ENCODE measurements at places on chromosomes 1 and 21. TPM values are rescaled to one million over a fixed set of nuclear protein-coding genes. Genes with fewer than 3 reads are reported as not detected.

Gene SLC9C2
- not detected for total RNA-seq

Gene S100A9
- total RNA-seq: 95.4 TPM

- no peaks in the 10 kb centered on the region for H3K4me1 ChIP-seq
- no peak for DNase-seq
- H3K4me3 ChIP-seq: no peak overlapping the region
Observed at GRCh38 chr1:195030793-195031192, 1577.4 kb downstream of the KCNT2 start.

DNA sequence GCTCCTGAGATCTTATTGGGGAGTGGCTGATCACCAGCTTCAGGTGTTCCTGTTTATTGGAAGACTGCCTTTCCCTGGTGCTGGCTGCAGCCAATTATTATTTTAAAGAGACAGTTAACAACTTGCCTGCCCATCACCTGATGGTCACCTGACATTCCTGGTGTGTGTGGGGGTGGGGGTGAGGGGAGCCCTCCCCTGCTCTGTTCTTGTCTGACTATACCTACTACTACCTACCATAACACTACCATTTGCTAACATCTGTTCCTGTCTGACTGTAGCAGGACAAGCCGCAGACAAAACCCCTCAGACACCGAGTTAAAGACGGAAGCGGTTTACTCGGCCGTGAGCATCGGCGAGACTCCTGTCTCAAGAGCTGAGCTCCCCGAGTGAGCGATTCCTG lies 54.9 kb upstream of the NBPF3 start:
- H3K36me3 ChIP-seq: no peaks in the 10 kb centered on the region
- H3K27me3 ChIP-seq: peaks cover 5% of the 10 kb centered on the region
- no peak overlapping the region for H3K4me3 ChIP-seq

GRCh38 chr1:153556348-153556747 lies 7.3 kb upstream of the S100A3 start:
- no peaks in the 10 kb centered on the region for H3K27me3 ChIP-seq
- H3K36me3 ChIP-seq: no peaks in the 10 kb centered on the region
- H3K4me3 ChIP-seq: no peak overlapping the region

DNA sequence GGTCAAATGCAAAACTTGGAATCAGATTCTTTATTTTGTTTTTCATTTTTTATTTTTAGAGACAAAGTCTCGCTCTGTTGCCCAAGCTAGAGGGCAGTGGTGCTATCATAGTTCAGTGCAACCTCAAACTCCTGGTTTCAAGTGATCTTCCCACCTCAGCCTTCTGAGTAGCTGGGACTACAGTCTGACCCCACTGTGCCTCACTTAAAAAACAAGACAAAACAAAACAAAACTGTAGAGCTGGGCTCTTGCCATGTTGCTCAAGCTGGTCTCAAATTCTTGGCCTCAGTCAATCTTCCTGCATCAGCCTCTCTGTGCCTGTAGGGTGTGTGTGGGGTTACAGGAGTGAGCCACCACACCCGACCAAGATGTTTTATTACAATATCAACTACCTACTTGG lies 396.0 kb upstream of the USP24 start:
- H3K27me3 ChIP-seq: no peaks in the 10 kb centered on the region
- H3K4me3 ChIP-seq: no peak overlapping the region
- no peaks in the 10 kb centered on the region for H3K36me3 ChIP-seq
- H3K27ac ChIP-seq: no peak overlapping the region
- no peak for DNase-seq

Gene RGL1
- 10.6 TPM for total RNA-seq

DNA sequence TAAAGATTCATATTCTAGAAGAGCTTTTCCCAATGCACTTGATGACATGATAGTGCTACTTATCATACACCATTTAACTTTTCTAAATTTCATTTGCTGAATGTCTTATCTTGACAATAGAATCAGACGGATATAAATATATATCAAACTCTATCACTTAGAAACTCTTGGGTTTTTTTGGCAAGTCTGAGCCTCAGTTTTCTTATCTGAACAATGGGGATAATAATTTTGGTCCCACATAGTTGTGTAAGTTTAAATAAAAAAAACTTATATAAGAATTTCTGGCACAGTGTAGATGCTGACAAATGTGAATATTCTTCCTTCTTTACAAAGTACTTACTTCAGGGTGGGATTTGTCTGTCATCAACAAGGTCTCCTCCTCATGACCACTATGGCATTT lies 21.5 kb upstream of the LEPR start:
- no peaks in the 10 kb centered on the region for H3K4me1 ChIP-seq
- no peak overlapping the region for H3K4me3 ChIP-seq

- H3K36me3 ChIP-seq: no peaks in the 10 kb centered on the region
- no peak overlapping the region for H3K27ac ChIP-seq
- H3K4me1 ChIP-seq: no peaks in the 10 kb centered on the region
- DNase-seq: no peak
Observed at GRCh38 chr21:31317688-31318087, 26.4 kb downstream of the TIAM1 start.

- no peak overlapping the region for H3K4me3 ChIP-seq
- no peak overlapping the region for H3K27ac ChIP-seq
- H3K4me1 ChIP-seq: no peaks in the 10 kb centered on the region
- no peaks in the 10 kb centered on the region for H3K36me3 ChIP-seq
Observed at GRCh38 chr1:197961933-197962332, 44.8 kb downstream of the LHX9 start.

GRCh38 chr1:174114788-174115448 lies 44.4 kb upstream of the RABGAP1L start:
- no peaks in the 10 kb centered on the region for H3K4me1 ChIP-seq
- DNase-seq: no peak
- H3K27me3 ChIP-seq: no peaks in the 10 kb centered on the region
- no peaks in the 10 kb centered on the region for H3K36me3 ChIP-seq
- H3K4me3 ChIP-seq: no peak overlapping the region

Gene TRABD2B
- total RNA-seq: 0.83 TPM

Gene RXFP4
- not detected for total RNA-seq

GRCh38 chr1:117009132-117009531 lies 7.6 kb downstream of the CD101 start:
- H3K4me1 ChIP-seq: no peaks in the 10 kb centered on the region
- H3K27me3 ChIP-seq: no peaks in the 10 kb centered on the region
- DNase-seq: no peak

Gene FMO5
- 29.9 TPM for total RNA-seq

- no peaks in the 10 kb centered on the region for H3K4me1 ChIP-seq
- no peak overlapping the region for H3K4me3 ChIP-seq
- peaks cover 11% of the 10 kb centered on the region for H3K27me3 ChIP-seq
- DNase-seq: no peak
- no peak overlapping the region for H3K27ac ChIP-seq
Observed at GRCh38 chr1:182062223-182062622, 711 bp upstream of the ZNF648 start.

Gene CA14
- 0.64 TPM for total RNA-seq
